Activated CD4-positive, alpha-beta T cell treated with anti-CD3 and anti-CD28 coated beads for 48 hours (primary cell): ENCODE measurements at places on chromosomes 2 and 18.

GRCh38 chr2:54260241-54260595 lies 4.2 kb upstream of the TSPYL6 start:
- no peak for DNase-seq

- no peak for DNase-seq
Measured at GRCh38 chr2:145043399-145043834, 523.5 kb upstream of the ZEB2 start.

DNA sequence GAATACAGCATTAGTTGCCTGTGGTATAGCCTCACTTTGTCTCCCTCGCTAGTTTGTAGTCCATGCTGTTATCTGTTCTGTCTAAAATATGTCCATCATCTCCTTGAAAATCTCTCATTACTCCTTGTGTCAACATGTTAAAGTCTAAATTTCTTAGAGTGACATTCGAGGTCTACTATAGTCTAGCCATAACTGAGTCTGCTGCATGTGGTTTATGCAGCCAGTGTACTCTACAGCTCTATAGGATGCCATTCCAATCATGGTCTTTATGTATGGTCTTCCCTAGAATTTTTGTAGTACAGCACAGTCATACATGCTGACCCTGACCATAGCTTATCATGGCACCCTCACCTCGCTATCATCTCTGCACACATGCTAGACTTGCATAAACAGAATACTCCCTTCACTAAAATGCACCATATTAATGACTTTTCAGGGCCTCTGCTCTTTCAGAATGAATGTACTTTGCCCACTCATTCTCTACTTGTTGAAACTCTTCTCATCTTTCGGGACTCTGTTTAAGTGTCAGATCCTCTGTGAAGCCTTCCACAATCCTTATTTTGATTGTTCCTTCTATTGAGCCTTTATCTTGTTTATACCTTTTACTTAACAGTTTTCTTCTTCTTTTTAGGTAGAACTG lies 12.8 kb downstream of the TANK start:
- peak; percentile 7 for DNase-seq

DNA sequence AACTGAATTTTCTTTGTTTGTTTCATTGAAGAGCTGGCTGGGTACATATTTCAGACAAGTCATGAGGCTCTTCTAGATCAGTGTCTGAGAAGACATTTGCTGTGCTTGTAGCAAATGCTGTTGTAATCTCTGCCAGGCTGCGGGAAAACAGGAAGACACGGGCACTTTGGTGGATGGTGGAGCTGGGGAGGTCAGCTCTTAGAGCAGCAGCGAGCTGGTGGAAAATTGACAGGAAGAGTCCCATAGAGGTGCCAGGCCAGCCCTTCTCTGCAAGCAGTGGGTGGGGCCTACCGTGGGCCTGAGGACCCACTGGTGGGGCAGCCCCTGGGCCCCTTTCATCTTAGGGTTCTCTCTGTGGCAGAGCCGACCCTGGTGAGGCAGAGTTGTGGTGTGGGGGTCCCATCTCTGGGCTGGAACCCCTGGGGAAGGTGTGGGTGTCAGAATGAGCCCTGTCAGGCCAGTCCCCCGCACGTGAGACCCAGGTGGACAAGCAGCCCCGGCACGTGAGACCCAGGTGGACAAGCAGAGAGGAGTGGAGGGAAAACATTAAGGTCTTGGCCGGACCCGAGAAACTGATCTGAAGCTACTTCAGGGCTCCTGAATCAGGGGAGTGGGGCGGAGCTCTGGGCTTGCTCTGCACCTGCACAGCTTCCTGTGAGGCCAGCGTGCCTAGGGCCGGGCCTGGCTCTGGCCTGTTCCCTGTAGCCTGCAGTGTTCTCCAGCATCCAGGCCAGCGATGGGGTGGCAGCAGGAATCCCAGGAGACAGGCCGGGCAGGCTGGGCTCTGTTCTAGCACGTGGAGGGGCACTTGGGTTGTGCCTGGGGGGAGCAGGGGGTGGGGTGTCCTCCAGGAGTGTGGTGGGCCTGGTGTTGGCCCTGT lies 273.5 kb upstream of the HDAC4 start:
- DNase-seq, result no peak

DNA sequence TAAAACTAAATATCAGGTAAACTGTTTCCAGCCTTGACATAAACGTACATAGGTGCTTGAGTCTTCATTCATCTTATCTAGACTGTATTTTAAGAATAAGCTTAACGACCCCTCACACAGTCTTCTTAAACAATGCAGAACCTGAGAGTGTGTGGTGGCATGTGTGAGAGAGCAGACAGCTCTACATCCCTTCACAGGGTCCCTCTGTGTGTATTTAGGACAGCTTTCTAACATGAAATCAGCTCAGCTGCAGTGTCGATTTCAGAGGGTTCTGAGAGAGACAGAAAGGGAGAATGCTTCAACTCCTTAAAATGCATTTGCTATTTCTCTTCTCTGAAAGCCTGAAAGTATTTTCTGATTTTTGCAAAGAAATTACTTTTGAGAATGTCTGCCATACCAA lies 185.2 kb downstream of the GRB14 start:
- no peak for DNase-seq

- peak; percentile 18 for DNase-seq
Measured at GRCh38 chr2:240236217-240237111, 96.0 kb upstream of the OTOS start.

DNA sequence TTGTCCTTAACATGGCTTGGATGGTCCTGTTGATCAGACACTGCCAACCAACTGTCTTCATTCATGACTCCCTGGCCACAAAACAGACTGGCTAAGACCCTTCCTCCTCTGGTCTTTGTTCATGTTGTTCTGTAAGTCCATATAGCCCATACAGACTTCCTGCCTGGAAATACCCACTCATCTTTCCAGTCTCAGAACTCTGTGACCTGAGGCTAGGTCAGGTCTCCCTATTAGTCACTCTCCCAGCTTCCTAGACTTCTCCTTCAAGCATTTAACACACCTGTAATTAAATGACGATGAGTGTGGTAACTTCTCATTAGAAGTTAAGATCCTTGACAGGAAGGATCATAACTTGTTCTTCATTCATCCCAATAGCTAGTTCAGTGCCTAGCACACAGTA lies 56.3 kb downstream of the CCDC93 start:
- DNase-seq, result no peak

DNA sequence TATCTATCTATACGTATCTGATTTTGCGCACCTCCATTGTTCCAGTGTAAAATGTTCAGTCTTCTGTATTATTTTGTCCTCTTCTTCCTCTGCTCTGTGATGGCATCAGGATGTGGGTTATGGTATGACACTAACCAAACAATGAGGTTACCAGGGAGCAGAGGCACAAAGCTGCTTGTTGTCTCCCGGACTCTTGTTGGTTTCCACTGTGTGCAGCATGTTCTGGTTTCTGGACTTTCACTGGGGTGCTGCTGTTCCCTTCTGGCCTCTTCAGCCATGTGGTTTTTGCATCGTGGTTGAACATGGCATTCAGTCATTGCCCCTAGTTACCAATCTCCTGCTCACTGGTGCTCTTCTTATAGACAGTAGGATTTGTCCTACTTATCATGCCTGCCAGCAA lies 665.9 kb downstream of the CBLN2 start:
- DNase-seq, result no peak

DNA sequence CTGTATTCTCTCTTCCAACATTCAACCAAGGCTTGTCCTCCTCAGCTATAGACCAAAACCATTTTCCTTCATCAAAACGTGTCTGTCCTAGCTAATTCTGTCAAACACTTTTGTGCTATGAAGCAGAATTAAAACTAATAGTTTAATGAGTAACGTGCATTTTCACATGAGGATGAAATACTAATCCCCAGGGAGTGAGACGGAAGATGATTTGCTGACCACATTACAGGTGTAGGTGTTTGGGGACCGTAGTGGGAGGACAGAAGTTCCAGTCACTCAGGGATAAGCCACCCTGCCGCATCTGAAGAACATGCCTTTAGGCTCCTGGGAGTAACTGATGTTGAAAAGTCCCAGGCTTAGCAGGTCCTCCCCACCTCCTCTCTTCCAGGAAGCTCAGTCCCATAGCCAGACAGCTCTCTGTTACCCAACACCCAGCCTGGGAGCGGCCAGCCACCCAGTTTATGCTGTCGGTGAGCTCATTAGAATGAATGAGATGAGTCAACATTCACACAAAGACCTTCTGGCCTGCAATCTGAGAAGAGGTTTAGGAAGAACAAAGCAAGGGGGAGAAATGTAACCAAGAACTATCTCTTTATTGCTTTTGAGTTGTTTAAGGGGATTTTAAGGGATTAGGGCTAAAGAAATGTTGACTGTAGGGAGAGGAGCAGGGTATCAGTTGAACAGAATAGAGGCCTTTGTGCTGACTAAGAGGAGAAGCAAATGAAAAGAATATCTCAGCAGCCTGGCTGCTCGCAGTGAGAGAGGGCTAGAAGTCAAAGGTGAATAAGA lies 122.5 kb downstream of the FOXI3 start:
- no peak for DNase-seq

DNA sequence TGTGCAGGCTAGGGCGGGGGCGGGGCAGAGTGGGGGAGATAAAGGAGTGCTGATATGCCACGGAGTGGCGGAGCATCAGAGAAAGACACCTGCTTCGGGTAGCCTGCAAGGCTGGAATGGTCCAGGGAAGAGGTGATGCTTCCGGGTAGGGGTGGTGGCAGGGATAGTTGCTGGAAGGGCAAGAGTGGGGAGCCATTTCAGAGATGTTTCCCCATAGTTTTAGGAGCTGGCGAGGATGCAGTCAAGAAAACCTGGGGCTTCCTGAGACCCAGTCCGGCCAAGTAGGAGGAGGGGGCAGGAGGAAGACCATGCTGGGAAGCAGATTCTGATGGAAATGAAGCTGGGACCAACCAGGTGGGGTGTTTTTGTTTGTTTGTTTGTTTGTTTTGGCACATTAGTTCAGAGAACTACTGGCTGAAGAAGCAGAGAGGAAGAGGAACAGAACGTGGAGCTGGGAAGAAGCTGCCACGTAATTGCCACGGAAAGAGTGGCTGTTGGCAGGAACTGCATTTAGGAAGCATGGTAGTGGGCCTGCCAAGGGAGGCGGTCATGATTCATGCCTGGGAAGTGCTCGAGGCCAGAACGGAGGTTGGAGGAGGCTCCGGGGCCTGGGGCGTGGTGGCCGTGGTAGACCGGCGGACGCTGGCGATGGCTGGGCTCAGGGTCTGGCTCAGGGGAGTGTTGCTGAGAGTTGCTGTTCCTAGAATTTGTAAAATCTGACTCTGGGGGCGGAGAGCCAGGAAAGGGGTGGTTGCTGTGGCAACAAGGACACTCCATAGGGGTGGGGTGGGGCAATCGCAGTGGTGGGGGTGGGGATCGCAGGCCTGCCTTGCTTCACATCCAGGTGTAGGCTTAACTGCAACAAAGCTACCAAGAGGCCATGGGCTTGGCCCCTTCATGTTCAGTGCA lies 8.6 kb upstream of the INPP5D start:
- no peak for DNase-seq
